ENCODE measurements at places on chromosomes 11 and 22.

DNA sequence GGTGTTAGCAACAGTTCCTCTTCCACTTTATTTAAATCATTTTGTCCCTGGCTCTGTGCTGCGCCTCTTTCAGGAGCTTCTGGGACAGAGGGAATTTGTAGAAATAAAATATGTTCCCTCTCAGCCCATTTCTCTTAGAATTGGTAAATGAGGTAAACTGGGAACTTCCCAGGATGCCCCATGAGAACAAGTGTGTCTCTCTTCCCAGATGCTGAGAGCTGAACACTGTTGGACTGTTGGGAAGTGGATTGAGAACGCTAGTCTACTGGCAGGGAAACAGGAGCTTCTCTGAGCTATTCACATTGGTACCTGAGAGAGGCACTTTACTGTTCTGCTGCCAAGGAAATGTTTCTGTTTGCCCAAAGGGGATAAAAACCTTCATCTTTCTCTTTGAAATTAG is 4.0 kb downstream of the CRY2 start:
- DNase-seq = no peak

- DNase-seq = no peak
Measured at GRCh38 chr11:64206457-64207255, at the start of gene FERMT3. Gene FERMT3, plus strand, starts transcription at chr11:64206721. Its CDS starts 644 bp downstream, at chr11:64207365.

DNA sequence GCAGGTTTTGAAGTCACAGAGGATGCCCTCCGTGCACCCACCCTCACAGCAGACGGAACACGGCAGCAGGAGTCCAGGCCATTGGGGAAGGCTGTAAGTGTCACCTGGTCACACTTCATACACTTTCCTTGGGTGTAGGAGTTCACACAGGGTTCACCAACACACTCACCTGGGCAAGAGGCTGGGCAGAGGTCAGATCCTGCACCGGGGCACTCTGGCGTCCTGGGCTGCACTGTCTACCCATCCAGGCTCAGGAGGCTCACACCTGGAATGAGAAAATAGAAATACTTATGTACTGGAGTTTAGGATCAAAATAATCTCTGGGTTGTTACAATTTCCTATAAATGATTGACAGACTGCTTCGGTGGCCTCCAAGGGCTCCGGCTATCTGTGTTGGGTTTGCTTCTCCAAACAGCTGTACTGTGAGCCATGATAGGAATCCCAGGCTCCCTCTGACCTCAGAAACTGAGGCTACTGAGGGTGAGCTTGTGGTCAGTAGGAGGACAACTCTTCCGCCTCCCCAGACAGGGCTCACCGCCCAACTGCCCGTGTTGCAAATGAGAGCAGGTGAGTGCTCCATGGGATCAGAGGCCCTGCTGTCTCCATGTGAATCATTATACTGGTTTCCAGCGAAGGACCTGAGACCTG is 20.1 kb upstream of the CARS1 start:
- DNase-seq = no peak

- peak; percentile 92 for DNase-seq
Measured at GRCh38 chr11:78416285-78417174, 1.1 kb downstream of the GAB2 start.

- DNase-seq = no peak
Measured at GRCh38 chr11:23948851-23949250, 548.0 kb upstream of the LUZP2 start.

- peak; percentile 92 for DNase-seq
Measured at GRCh38 chr11:10387206-10388083, 67.6 kb upstream of the AMPD3 start.

DNA sequence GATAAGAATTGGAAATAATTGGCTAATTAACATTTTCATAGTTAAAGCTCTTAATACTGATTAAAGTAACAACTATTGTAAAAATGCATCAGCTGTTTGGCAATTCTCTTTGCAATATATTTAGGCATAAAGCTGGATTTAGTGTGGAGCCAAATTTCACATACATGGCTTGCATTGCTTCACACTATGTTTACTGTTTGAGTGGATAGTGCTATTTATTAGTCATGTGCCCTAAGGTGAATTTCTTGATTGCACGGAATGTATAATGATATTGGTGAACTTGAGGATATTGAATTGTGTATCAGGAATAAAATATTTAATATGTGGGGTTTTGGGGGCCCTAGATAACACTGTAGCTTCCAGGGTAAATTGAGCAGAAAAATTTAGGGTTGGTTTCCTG is 100.9 kb downstream of the AASDHPPT start:
- DNase-seq = peak; percentile 15

DNA sequence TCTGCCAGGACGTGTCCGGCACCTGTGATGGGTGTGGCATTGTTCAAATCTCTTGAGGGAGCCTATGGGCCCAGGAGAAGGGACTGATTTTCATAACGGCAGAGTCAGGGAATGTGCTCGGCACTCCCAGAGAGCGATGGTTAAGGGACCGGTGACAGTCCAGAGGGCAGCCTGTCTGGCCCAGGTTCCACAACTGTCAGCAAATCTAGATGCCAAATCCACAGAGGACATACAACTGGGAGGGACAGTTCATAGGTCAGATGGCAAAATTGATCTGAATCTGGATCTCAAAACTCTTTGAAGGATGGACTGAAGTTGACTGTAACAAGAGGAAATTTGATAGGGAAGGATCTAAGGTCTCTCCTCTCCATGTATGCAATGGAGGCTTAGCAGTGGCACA is 7.5 kb downstream of the SEC14L2 start:
- DNase-seq = no peak

- no peak for DNase-seq
Measured at GRCh38 chr11:121487191-121487590, 34.4 kb upstream of the SORL1-AS1 start.

DNA sequence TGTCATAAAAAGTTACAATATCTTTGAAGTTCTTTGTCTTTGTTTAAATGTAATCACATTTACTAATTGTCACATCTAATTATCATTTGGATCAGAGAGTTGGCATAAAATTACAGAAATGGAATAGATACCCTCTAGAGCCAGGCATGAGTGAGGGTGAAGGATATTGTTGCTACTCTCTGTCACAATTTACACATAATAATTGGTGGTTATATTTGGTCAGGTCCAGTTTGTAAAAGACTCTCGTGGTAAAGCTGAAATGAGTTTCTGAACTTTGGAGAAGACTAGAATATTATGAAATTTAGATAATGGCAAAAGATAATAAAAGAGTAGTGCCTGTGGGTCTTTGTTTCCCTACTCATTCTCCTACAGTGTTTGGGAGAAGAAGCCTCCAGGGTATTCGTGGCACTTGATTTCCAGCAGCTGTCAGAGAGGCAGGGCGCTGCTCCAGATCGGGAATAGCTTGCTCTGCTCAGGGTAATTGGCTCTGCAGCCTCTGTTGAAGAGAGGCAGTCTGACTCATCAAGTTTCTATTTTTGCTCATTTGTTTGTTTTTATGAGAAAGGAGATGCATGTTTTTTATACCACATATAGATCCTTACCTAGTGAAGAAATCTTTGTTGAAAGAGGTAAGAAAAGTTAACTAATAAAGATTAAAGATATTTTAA is 349.9 kb downstream of the CNTN5 start:
- DNase-seq = peak; percentile 80

- DNase-seq = no peak
Measured at GRCh38 chr11:134438542-134439537, 26.8 kb upstream of the B3GAT1 start.

Data from fibroblast of pulmonary artery (primary cell).